ENCODE measurements at places on chromosomes 11 and 22. TPM values are rescaled to one million over a fixed set of nuclear protein-coding genes. Genes with fewer than 3 reads are reported as not detected.

- H3K36me3 ChIP-seq = no peaks in the 10 kb centered on the region
- no peaks in the 10 kb centered on the region for H3K4me1 ChIP-seq
- no peaks in the 10 kb centered on the region for H3K27me3 ChIP-seq
- no peak overlapping the region for H3K4me3 ChIP-seq
- DNase-seq = no peak
Measured at GRCh38 chr11:92558323-92558722, 333.7 kb downstream of the FAT3 start.

DNA sequence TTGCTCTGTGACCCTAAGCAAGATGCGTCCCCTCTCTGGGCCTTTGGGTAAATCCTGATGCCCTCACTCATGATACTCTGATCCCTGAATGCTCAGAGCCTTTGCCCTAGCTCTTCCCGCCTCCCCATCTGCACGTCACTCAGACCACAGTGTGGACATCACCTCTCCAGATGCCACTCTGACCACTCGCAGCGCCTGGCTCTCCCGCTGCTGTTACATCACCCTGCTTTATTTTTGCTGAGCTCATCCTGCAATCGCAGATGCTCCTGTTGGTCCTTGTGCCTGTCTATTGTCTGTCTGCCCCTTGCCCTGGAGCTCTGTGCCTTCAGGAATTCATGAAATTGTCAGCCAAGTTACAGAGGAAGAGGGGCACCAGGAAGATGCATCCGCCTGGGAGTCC is 5.5 kb downstream of the OSM start:
- no peak overlapping the region for H3K4me3 ChIP-seq
- no peaks in the 10 kb centered on the region for H3K27me3 ChIP-seq
- no peak overlapping the region for H3K27ac ChIP-seq
- H3K36me3 ChIP-seq = no peaks in the 10 kb centered on the region
- DNase-seq = no peak

APOL1 gene
- total RNA-seq = 19.0 TPM

CD3D gene
- total RNA-seq = not detected

GSTT2B gene
- total RNA-seq = not detected

DNA sequence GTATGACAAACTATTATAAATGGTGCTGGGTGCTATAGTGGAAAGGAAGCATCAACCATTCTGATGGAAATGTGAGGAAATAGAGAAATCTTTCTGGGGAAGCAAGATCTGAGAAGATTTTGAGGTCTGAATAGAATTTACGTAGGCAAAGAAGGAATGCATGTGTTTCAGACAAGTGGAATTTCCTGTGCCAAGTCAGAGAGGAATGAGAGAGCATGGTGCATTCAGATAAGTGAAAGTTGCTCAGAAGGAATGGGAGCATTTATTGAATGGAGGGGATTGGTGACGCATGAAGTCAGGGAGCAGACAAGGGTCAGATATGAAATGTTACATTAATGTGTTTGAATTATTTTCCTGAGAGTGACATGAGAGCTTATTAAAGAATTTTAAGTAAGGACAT is 725.5 kb downstream of the METTL15 start:
- no peak overlapping the region for H3K27ac ChIP-seq
- no peak for DNase-seq
- no peak overlapping the region for H3K4me3 ChIP-seq
- H3K27me3 ChIP-seq = no peaks in the 10 kb centered on the region
- no peaks in the 10 kb centered on the region for H3K4me1 ChIP-seq
- H3K36me3 ChIP-seq = no peaks in the 10 kb centered on the region

DNA sequence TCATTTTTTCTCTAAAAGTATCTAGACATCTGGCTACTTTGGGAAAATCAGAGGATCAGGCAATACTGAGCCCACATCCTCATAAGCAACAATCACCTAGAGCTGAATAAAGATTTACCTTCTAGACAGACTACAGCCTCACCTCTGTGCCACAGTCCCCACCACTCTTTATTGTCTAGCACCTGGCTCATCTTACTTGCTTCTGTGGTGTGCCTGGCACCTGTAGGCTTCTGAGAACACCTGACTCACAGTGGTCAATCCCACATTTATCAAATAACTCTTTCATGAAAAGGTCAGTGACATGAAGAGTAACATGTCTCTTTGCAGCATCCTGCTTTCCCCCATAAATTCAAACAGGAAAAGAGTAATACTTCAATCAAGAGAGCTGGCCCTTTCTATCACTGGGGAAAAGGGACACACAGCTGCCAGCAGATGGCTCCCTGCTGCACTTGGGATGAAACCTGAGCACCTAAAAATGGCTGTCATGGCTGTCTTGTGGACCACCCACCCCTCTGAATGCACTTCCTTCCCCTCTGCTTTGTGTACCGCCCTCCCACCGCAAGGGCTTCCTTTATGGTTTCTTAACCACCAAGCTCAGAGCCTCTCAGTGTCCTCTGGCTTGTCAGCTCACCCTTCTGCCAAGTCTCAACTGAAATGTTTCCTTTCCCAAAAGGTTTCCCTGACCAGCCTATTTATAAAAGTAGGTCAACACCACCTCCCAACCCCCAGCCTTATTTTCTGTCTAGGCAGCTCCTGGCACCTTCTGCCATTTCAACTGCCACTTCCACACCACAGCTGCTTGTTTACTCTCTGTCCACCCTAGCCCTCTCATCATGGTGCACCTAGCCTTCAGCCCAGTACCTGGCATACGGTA is 9.3 kb downstream of the TFIP11 start:
- no peaks in the 10 kb centered on the region for H3K27me3 ChIP-seq
- no peak overlapping the region for H3K27ac ChIP-seq
- H3K36me3 ChIP-seq = peaks cover 100% of the 10 kb centered on the region
- DNase-seq = no peak

P4HA3 gene
- 1.2 TPM for total RNA-seq

DNA sequence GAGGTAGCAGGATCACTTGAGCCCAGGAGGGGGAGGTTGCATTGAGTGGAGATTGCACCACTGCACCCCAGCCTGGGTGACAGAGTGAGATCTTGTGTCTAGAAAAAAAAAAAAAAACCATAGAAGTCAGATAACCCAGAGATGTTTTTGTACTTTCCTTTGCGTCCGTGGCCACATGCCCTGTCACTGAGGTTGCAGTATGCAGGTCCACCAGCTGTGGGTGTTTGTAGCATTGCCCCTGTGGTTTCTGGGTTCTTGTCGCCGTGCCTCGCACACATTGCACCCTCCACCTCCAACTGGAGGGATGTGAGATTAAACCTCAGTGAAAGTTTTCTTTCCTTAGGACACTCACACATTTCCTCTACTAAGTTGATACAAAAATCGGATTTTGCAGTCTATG is 70.3 kb downstream of the TNRC6B start:
- H3K36me3 ChIP-seq = no peaks in the 10 kb centered on the region
- DNase-seq = no peak
- peaks cover 40% of the 10 kb centered on the region for H3K4me1 ChIP-seq
- no peaks in the 10 kb centered on the region for H3K27me3 ChIP-seq

POU2AF2 gene
- not detected for total RNA-seq

GRCh38 chr22:48824712-48825651 is 1002.7 kb downstream of the BRD1 start:
- H3K27me3 ChIP-seq = peaks cover 3% of the 10 kb centered on the region
- H3K4me1 ChIP-seq = no peaks in the 10 kb centered on the region
- DNase-seq = no peak
- H3K4me3 ChIP-seq = no peak overlapping the region
- no peak overlapping the region for H3K27ac ChIP-seq

DNA sequence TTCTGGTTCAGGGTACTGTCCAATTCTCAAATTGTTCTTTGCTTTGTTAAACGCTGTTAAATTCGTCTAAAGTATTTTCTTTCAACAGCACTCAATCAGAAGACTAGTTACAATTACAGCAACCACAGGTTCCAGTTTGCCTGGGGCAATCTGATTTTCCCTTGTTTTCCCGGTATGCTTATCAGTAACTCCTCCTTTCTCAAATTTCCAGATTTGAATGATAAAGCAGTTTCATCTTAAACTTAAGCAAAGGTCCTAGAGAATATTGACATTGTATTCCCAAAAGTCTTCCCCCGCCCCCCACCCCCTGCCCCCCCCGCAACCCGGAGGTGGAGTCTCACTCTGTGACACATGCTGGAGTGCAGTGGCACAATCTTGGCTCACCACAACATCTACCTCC is 10.5 kb upstream of the USP28 start:
- DNase-seq = no peak
- H3K27me3 ChIP-seq = no peaks in the 10 kb centered on the region
- H3K36me3 ChIP-seq = no peaks in the 10 kb centered on the region
- no peak overlapping the region for H3K27ac ChIP-seq
- H3K4me3 ChIP-seq = no peak overlapping the region
- no peaks in the 10 kb centered on the region for H3K4me1 ChIP-seq

- H3K36me3 ChIP-seq = no peaks in the 10 kb centered on the region
- H3K4me3 ChIP-seq = no peak overlapping the region
- no peak for DNase-seq
- H3K27ac ChIP-seq = no peak overlapping the region
- peaks cover 50% of the 10 kb centered on the region for H3K27me3 ChIP-seq
Measured at GRCh38 chr11:1233351-1234053, 10.6 kb downstream of the MUC5B start.

SPON1 gene
- 12.5 TPM for total RNA-seq

CTTN gene
- total RNA-seq = 111 TPM

DESI1 gene
- total RNA-seq = 44.1 TPM

DNA sequence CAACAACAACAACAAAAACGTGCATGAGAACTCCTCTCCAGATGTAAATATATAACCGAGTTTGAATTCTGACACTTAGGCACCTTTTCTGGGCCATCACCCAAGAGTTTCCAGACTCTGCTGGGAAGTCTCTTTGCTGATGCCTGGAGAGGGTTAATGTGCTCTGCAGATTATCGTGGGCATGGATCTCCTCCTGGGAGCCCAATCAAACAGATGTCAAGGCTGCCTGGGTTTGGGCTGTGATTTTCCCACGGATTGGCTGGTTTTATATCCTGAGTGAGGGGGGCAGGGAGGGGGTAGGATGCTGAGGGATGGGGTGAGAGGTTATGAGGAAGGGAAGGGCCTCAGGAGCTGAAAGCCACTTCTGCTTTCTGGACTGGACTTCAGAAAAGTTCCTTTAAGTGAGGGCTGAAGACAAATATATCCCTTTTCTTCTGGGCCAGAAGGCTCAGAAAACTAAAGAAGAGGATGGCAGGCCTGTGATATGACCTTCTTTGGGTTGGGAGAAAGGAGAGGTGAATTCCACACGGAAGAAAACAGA is 4.2 kb downstream of the ELF5 start:
- no peaks in the 10 kb centered on the region for H3K27me3 ChIP-seq
- H3K4me3 ChIP-seq = no peak overlapping the region
- DNase-seq = no peak
- H3K36me3 ChIP-seq = no peaks in the 10 kb centered on the region

AGBL2 gene
- not detected for total RNA-seq

POLR2L gene
- 71.4 TPM for total RNA-seq

- no peaks in the 10 kb centered on the region for H3K27me3 ChIP-seq
- no peak overlapping the region for H3K4me3 ChIP-seq
- DNase-seq = no peak
Measured at GRCh38 chr11:111833524-111833923, 37.9 kb downstream of the ALG9 start.

GRCh38 chr11:116207421-116208141 is 565.2 kb downstream of the BUD13 start:
- DNase-seq = no peak
- H3K4me1 ChIP-seq = no peaks in the 10 kb centered on the region
- no peaks in the 10 kb centered on the region for H3K27me3 ChIP-seq
- no peak overlapping the region for H3K4me3 ChIP-seq
- H3K36me3 ChIP-seq = no peaks in the 10 kb centered on the region

DNA sequence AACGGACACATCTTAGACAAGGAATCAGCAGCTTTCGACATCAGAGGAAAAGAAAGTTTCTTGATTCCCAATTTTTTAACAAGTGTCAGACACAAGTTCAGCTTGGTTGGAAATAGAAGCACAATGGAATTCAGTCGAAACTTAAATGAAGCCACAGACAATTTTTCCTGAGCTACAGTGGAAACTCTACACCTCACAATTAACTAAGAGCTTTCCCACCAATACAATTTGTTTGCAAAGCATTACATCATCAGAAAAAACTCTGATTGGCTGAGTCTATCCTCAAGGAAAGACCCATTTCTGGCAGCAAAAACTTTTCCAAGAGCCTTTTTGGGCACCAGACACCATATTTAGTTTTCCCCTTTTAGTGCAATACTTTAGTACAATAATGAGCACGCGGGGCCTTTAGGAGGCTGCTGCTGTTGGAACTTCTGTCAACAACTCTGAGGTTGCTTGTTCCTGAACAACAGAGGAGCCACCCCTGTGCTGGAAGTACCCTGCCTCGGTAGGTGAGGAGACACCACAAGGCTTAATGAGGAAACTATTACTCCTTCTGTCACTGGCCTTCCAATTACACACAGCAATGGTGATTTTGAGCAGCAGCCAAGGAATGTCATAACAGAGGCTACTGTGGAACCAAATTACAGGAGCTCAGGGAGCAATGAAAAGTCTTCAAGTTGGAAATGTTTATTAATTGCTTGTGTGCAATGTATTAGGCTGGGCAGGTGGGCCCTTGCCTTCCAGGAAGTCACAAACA is 61.9 kb upstream of the BARX2 start:
- no peak overlapping the region for H3K27ac ChIP-seq
- DNase-seq = no peak
- no peaks in the 10 kb centered on the region for H3K36me3 ChIP-seq
- H3K4me1 ChIP-seq = peaks cover 17% of the 10 kb centered on the region
- no peaks in the 10 kb centered on the region for H3K27me3 ChIP-seq

GRCh38 chr22:29043906-29044575 is 17.6 kb downstream of the C22orf31 start:
- H3K36me3 ChIP-seq = peaks cover 53% of the 10 kb centered on the region
- no peak for DNase-seq
- H3K4me1 ChIP-seq = peaks cover 18% of the 10 kb centered on the region
- H3K27ac ChIP-seq = peak overlapping the region; percentile 66

OR2AG1 gene
- not detected for total RNA-seq

OR52I2 gene
- not detected for total RNA-seq

All from esophagus muscularis mucosa (tissue), 4 donors.